ENCODE measurements at places on chromosomes 3 and 15.

DNA sequence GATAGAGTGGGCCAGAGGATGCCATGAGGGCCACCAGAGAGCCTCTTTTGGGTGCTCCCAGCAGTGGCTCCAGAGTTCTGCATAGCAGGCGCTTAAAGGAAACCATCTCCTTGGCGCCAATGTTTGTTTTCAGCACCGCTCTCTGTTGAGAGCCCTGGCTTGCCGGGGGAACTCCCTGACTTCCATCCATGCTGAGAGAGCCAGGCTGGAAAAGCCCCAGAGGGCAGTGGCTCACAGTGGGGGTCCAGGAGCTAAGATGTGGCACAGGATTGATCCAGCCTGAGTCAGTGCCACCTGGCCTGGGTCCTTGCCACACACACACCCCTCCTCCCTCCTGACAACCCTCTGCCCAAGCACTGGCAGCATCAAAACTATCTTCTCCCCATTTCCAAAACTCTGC is 50.4 kb upstream of the HACD2 start:
- no peak for DNase-seq

GRCh38 chr15:81244306-81244705 is 47.6 kb downstream of the IL16 start:
- no peak for DNase-seq

- DNase-seq, result no peak
Observed at GRCh38 chr3:87318617-87319021, 42.2 kb upstream of the POU1F1 start.

GRCh38 chr15:51299187-51300015 is 39.0 kb downstream of the CYP19A1 start:
- DNase-seq, result no peak

DNA sequence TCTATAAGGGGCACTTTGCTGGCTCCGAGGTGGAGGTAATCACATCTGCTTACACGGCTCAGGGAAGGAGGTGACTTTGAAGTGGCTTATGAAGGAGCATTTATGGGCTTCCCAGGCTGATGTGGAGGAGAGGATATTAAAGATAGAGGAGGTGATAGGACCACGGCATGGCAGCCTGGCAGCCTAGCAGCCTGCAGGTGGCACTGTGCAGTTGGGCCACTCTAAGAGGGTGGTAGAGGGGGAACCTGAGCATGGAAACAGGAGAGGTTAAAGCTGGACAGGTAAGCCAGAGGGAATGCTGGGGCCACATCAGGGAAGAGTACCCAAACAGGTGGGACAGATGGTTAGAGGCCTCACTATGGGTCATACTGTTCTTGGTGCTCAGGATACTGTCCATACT is 375.0 kb downstream of the WDR72 start:
- DNase-seq, result no peak

DNA sequence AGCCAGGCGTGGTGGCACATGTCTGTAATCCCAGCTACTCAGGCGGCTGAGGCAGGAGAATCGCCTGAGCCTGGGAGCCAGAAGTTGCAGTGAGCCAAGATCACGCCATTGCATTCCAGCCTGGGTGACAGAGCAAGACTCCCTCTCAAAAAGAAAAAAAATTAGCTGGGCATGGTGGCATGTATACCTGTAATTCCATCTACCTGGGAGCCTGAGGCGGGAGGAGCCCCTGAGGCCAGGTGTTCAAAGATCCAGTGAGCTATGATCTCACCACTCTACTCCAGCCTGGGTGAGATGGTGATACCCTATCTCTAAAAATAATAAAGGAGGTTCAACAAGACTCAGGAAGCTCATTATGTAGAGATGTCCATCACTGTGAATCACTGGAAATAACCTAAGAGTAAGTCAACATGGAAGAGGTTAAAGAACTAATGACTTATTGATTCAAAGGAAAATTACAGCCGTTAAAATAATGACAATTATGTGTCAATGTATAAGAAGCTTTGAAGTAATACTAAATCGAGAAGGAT is 19.8 kb upstream of the RAB7A start:
- DNase-seq, result no peak

GRCh38 chr15:83365370-83365938 is 81.0 kb upstream of the BNC1 start:
- no peak for DNase-seq

GRCh38 chr15:101318839-101319238 is 23.8 kb upstream of the SNRPA1 start:
- no peak for DNase-seq

- no peak for DNase-seq
Observed at GRCh38 chr3:173685456-173685855, 287.9 kb downstream of the NLGN1 start.

DNA sequence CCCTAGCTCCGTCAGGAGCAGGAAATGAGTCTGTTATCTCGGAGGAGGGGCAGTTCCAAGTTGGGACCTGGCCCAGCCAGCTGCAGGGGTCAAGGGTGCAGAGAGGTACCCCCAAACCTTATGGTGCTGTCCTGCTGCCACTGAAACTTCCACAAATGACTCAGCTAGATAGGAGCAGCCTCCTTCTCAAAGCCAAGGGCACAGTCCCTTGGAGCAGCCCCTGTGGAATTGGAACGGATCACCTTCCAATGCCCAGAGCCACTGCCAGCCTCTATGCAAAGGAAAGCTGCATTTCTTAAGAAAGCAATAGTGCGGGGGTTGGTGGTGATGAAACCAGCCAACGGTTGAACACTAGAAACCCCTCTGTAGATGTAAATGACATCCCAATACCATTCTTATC is 19.6 kb upstream of the LRRK1 start:
- DNase-seq, result no peak

GRCh38 chr3:110430146-110430545 is 641.5 kb upstream of the NECTIN3 start:
- DNase-seq, result no peak

DNA sequence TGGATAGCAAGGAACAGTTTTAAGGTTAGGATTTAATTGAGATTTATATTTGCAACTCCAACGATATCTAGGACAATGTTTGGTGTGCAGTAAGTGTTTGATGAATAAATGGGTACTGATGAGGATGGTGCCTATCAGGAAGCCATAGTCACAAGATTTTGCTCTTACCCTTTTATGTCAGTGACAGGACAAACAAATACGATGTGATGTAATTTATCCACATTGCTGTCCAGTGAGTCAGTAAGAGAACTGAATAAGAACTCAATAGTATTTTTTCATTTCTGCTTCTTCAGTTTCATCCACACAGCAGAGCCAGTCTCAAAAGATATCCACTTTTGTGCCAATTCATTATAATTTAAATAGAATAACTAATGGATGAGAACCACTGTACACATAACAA is 18.5 kb downstream of the C3orf85 start:
- no peak for DNase-seq

- no peak for DNase-seq
Observed at GRCh38 chr3:58679446-58679845, 12.9 kb upstream of the FAM3D start.

DNA sequence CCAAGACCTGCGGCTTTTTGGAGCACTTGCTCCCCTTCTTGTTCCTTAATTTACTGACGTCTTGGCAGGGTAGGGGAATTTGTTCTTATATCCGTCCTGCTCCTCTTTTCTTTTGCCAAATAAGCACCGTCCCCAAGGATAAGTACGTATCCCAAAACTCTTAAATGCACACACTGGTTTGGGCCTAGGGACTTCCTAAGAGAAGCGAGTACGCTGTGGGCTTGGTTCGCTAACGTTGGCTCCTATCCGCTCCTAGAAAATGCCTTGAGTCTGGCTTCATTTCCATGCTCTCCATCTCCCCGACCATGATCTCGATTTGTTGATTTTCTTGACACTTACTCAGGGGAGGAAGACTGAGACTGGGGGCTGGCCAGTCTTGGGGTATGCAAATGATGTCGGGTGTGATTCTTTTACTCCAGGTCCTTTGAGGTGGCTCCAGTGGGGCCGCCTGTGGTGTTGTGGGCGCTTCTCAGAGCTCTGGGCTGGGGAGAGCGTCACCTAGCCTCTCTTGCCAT is 1.3 kb downstream of the MYRIP start:
- no peak for DNase-seq
